Activated CD4-positive, alpha-beta T cell treated with anti-CD3 and anti-CD28 coated beads, Interleukin-2, Interleukin-4, amounts not matched to agents 100 ng/mL and 50 ng/mL, durations not matched to agents 16 hours and 8 hours (primary cell): ENCODE measurements at places on chromosomes 3 and 15.

DNA sequence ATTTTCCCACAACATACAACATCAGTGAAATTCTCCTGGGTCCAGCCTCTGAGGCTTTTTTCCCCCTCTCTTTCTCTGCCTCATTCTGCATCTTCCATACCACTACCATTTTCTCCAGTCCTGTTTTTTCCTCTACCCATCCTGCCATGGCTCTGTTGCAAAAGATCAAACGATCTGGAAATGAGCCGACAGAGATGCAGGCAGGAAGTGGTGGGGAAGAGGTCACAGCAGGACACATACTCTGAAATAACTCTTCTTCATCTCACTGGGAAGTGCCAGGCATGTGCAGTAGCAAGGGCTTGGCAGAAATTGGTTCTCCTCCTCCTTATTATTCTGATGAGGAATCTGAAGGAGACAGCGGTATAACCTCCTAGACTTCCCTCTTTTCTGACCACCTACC is 114.3 kb downstream of the CORO2B start:
- no peak for DNase-seq

DNA sequence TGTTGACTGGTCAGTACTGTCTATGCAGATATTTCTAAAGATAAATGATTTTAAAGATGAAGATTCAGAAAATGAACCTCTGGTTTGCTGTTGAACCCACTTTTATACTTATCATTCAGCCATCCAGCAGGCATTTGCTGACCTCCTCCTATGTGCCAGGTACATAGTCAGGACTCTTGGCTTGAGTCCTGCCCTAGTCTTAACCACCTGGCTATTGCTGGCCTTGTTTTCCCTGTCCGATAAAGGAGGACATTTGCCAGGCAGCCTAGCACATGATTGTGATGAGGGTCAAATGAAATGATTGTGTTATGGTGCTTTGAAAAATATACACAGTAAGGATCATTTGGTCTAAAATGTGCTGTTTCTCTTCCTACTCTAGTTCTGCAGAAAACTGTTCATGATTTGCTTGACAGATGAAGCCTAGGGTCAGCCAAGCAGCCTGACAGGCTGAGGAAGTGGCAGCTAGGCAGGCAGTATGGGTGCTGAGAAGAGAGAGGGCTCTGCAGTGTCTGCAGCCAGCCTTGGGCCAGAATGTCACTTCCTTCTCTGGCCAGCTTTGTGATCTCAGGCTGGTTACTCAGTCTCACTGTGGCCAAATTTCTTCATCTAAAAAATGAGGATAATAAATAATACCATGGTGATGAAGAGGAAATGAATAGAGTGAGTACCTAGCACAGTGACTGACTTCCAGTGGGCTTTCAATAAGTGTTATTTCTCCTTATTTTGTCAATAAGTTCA is 13.8 kb downstream of the EXOSC7 start:
- no peak for DNase-seq

GRCh38 chr15:84937144-84937543 is 44.5 kb upstream of the PDE8A start:
- no peak for DNase-seq

DNA sequence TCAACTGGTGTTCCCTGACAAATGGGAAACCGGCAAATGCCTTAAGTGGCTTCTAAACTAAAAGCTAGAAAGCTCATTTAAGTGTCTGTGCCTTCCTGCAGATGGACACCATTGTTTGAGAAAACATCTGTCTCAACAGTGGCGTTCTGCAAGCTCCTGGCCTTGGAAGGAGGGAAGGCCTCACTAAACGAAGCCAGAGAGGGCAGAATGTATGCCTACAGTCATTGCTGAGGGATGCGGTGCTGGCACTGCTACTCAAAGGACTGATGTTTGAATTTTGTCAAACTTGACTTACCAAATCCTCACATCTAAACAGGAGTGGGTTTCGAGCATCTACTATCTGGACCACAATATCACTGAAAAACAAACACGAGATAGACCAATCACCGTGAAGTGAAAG is 12.2 kb downstream of the LSG1 start:
- DNase-seq = no peak

- DNase-seq = peak; percentile 58
Observed at GRCh38 chr3:188403404-188403803, 249.4 kb downstream of the LPP start.

DNA sequence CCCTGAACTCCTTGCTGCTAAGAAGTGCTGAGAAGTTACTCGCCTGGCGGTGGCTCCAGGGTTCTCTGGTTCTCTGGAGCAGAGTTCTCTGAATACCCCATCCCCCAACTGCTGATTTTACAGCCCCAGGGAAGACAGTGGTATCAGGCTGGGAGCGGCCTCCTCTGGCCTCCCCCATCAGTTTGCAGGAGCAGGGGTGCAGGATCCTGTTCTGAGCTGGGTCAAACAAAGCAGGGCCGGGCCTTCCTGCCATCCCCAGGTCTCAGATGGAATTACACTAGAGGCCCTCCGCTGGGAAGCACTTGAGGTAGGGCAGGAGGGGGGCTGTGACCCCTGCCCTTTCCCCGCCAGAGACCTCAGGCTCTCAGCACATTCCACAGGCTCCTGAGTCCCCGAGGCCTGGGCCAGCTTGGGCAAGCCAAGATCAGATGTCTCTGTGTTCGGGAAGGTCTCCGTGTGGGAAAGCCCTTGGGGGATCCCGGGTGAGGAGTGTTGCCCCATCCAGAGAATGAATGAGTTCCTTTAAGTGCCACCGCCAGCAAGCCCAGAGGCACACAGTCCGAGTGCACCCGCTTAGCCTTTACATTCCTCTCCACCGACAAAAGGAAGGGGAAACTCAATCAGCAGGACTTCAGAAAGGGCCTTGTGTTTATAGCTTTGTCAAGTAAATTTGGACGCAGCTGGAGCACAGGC is 149.9 kb downstream of the LRRK1 start:
- DNase-seq = no peak

DNA sequence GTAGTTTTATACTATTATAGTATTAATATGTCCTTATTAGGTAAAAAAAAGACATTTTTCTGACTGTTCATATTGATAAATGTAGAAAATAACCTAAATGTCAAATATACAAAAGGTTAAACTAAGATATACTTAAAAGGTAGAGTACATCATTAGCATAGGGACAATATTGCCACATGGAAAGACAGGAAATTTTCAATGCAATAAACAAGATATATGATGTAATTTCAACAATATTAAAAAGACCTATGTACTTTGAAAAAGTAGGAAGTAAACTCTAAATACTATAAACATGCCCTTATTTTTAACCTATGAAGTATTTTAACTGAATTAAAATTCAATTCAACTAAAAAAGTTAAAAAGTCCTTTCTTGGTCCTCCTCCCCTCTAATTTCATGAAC is 1.9 kb downstream of the SPG11 start:
- no peak for DNase-seq

DNA sequence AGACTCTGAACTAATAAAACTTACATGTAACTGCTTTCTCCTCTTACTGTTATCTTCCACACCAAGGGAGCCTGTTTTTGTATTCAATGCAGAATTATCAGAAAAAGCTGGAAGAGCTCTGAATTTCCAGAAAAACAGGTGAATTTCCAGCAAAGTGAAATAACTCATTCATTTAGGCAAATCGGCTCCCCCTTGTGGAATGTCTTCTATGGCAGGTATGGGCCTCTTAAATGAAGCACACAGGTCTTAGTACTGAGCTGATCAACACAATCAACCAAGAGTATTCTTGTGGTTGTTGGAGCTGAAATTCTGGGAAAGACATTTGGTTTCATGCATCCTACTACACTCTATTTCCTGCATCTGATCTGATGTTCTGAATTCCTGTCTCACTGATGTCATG is 31.0 kb upstream of the PTPRG start:
- no peak for DNase-seq

- no peak for DNase-seq
Observed at GRCh38 chr15:60999771-61000170, 229.3 kb downstream of the RORA start.

- peak; percentile 62 for DNase-seq
Observed at GRCh38 chr3:56702490-56703315, 19.6 kb upstream of the TASOR start.

- no peak for DNase-seq
Observed at GRCh38 chr3:127296166-127296565, 8.3 kb upstream of the PRR20G start.

DNA sequence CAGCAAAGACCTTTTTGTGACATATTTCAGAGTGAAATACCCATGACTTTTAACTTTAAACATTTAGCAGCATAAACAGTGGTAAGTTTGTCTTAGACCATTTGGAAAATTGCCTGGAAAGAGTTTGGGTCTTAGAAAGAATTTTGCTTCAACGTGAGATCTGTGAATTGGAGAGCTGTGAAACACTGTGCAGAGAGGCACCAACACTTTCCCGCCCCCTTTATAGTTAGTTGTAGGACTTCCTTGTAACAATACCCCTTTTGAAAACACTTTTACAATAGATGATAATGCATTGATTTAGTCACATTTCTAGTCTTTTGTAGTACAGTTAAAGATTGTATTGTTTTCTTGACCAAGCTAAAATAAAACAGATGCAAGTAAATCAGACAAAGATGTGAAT is 43.5 kb upstream of the MBNL1 start:
- DNase-seq = no peak

GRCh38 chr3:173618703-173619102 is 221.2 kb downstream of the NLGN1 start:
- DNase-seq = no peak

DNA sequence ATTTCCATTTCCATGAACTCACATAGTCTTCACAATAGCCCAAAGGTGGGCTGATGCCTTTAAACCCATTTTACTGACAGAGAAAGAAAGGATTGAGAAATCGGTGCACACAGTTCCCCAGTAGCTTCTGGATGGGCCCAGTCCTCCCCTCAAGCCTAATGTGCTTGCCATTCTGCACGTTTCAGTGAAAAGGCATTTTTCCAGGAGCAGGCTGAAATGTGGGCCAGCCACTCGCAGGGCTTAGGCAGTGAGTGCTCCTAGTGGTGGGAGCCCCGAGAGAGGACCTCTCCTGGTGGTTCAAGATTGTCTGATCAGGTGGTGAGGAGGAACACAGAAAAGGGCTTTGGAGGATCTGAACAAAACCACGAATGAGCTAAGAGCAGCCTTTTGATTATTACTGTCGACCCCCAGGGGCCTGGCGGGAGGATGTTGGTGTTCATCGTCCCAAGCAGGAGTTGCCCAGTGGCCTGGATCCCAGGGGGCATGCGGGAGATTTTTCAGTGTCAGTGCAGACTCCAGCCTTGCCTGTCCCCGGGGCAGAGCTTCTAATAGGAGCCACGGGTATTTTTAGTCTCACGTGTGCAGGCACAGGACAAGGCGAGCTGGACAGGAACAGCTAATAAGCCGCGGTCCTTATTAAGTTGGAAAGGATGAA is 8.7 kb upstream of the KY start:
- DNase-seq = no peak

GRCh38 chr3:44596621-44597020 is 11.9 kb downstream of the ZNF660 start:
- DNase-seq = no peak

- DNase-seq = no peak
Observed at GRCh38 chr3:14540821-14541385, 761 bp upstream of the GRIP2 start.

- DNase-seq = no peak
Observed at GRCh38 chr3:124582621-124583395, 147.4 kb upstream of the UMPS start.

DNA sequence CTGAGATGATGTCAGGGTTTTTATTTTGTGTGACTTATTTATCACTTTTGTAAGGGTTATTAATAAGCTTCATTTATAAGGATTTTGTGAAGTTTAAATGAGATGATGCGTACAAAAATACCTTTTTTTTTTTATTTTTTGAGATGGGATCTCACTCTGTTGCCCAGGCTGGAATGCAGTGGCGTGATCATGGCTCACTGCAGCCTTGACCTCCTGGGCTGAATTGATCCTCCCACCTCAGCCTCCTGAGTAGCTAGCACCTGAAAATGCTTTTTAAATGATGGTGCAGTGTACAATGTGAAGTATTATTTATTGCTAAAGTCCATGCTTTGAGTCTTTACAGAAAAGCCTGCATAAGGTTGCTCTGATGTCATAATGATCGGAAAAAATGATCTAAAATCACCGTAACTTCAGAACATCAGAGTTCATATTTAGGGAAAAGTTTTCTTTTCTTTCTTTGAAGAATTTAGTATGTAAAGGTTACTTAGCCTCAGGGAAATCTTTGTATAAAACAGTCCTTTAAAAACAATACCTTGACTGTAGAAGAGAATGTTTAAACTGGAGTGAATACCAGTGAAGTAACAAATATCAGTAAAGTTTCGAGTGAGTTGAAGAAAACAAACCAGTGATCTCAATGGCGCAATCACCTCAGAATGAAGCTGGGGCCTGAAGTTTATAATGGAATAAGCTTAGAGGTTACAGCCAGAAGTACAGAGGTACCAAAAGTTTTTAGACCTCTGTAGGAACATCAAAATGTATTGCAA is 29.7 kb downstream of the TCF12 start:
- DNase-seq = no peak

- peak; percentile 28 for DNase-seq
Observed at GRCh38 chr3:72338082-72338941, 509.9 kb downstream of the SHQ1 start.

- no peak for DNase-seq
Observed at GRCh38 chr15:80890341-80891005, 99.1 kb downstream of the MESD start.

GRCh38 chr3:112084980-112085705 is 1.0 kb upstream of the C3orf52 start:
- DNase-seq = no peak

DNA sequence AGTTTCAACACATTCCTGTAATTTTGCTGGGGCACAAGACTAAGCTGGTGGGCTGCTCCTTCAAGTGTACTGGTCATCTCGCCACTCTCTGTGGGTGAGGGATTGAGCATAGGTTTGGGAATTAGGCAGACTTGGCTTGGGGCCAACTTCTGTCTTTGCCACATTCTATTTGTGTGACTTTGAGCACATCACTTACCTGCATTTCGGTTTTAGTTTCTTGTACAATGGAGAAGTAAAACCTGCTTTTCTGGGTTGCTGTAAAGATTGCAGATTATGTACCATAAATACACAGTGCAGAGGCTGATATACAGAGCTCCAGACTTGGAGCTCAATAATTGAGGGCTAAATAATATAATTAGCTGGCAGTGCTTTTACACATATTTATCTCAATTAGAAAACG is 162.1 kb downstream of the C3orf38 start:
- no peak for DNase-seq

DNA sequence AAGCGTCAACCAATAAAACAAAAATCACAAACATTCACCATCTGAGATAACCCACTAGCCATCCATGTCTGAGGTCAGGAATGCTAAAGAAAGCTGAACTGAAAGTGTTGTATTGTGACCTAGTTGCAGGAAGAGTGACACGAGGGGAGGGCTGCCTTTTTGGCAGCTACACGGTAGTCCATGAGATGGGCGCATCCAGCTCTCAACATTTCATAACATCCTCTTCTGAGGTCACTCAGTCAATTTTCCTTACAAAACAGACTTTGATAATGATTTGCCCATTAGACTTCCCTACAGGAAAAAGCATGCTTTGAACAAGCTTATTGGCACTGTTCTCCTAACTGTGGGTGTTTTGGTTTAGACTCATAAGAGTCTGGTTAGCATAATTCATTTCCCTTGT is 15.4 kb upstream of the SHF start:
- no peak for DNase-seq
